Cortex of kidney (tissue), 1 donor: ENCODE measurements at places on chromosomes 2 and 18.

- no peak for DNase-seq
Measured at GRCh38 chr2:66555501-66556324, 120.8 kb downstream of the MEIS1 start.

GRCh38 chr18:35158728-35159450 lies 81.9 kb upstream of the ZNF397 start:
- no peak for DNase-seq

GRCh38 chr2:151761687-151762086 lies 27.4 kb upstream of the NEB start:
- DNase-seq: no peak

DNA sequence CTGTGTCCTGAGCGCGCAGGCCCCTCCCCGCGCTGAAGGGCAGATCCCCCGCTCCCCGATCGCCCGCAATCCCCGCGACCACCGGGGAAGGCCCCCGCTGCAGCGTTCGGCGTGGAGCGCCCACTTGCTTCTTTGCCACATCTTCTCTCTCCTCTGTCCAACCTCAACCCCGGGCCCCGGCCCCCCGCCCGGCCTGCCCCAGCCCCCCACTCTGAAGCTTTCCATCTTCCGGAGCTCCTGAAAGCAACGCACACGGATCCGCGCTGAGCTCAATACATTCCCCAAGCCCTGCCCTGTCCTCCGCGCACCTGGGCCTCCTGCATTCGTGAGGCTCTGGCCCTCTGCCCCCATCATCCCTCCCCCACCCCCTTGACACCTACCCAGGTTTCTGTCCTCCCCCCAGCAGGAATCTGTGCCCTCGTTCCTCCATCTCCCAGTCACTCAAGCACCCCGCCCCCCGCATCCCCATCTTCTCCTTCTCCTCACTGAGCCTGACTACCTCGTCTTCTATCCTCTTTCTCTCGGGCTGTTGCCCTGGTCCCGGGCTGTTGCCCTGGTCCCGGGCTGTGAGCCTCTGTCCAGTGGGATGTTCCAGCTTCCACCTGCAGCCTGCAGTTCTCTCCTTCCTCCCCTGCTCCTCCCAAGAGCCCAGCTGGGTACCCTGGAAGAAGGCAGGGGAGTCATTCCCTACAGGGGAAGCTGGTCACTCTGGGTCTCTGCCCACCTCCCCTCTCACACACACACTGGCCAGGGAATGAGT lies 7.8 kb downstream of the SPEG start:
- DNase-seq: no peak

DNA sequence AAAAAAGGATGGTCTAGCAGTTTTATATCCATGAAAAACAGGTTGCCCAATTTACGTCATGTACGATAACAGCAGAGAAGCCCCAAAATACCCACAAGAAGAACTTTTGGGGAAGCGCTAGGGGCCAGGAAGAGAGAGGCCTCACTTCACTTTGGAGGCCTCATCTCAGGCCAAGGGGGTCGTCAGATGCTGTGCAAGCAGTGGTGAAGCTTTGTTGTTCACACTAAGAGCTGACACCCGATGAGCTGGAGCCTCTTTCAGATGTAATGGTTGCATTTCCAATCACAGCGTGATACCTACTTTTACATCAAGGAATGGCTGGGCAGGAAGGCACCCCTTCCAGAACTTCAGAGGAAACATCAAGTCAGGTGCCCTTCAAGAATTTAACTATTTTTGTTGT lies 242.3 kb upstream of the PXDN start:
- DNase-seq: no peak
